ENCODE measurements at places on chromosomes 2 and 18.

DNA sequence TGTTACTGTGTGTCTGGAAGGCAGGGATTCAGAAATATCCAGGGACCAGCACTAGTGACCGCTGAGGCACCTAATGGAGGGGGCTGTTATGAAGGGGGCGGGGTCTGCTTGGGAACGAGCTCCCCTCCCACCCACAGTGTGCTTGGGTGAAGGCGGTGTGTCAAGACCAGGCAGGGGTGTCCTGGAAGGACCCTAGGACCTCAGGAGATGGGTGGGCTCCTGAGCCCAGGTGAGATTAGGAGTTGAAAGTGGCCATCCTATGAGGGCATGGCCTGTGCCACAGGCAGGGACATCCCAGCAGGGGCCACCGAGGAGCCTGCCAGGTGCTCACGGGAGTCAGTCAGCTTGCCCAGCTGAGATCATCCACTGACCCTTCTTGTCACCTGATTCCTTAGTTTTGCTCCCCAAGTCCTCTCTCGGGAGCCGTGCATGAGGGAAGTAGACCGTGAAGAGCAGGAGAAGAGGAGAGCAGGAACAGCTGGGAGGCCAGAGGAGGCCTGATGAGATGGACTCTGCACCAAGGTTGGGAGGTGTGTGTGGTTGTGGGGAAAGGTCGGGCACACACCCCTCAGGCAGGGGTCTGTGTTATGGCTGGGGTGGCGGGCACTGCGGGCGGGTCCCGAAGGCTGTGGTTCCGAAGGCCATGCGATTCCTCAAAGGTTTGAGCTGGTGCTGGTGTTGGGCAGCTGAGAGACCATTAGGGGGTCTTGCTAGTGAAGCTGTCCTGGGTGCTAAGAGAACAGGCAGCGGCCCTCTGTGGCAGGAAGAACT is 180.9 kb upstream of the HS6ST1 start:
- DNase-seq, result no peak

DNA sequence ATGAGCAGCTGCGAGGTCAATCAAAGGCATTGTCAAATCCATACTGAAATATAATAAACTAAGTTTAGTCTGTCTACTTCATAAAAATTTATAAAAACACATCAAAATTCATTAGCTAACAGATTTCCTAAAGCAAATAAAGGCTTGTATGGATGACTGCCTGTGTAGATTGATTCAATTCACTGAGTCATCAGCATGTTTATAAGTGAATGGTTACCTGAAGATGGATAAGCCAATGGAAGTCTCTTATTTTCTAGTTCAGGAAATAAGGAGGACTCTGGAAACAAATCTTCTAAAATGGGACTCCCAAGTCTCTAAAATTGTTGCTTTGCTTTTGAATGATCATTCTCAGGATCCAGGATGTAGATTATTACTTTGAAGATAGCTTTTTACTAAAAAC is 57.0 kb upstream of the HNRNPA3 start:
- DNase-seq, result no peak

DNA sequence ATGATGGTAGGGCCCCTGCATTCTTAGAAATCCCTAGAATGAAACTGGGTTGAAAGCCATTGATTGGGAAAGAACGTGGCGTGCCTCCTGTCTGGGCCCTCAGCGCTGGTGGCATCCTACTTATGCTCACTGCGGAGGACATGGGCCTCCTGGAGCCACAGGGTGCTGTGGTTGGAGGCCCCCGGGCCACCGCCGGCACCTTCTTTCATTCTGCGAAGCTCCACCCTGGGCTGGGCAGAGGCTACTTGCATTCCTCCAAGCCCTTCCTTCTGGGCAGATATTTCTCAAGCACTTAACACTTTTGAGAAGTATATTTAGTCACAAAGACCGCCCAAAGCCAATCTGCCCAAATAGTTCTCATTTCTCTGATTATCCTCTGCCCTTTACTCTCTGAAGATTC is 311.9 kb downstream of the MYCN start:
- no peak for DNase-seq

DNA sequence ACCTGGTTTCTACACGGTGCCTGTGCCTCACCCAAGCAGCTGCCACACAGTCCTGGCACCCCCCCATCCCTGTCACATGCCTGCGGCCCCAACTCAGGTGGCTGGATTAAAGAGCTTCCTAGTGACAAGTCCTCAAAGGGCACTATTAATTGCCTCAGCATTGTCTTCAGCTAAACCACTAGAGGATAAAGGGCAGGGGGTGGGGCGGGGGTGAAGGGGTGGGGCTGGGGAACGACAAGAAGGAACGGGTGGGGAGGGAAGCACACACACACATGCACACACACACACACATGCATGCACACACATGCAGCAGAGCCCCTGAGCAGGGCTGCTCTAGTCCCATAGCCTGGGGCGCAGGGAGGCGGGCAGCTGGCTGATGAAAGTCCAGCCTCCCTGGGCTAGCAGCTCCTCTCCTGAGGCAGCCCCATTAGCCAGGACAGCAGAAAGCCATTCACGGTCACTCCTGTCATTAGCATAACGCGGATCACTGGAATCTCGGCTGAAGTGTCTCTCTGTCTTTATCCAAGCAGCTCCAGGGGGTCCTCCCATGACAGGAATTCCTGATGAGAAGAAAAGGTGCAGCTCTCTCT is 7.4 kb upstream of the TEX261 start:
- DNase-seq, result no peak

- no peak for DNase-seq
Observed at GRCh38 chr18:35344736-35345459, 678 bp upstream of the ZNF24 start.

GRCh38 chr18:61791031-61791430 is 101.8 kb downstream of the RNF152 start:
- DNase-seq, result no peak

GRCh38 chr18:42475157-42475556 is 520.1 kb downstream of the PIK3C3 start:
- no peak for DNase-seq

GRCh38 chr2:178328037-178328436 is 122.9 kb downstream of the PRKRA start:
- no peak for DNase-seq

GRCh38 chr2:105438104-105438929 is 39.5 kb upstream of the FHL2 start:
- no peak for DNase-seq

- no peak for DNase-seq
Observed at GRCh38 chr2:12819721-12820120, 103.0 kb downstream of the TRIB2 start.
